ENCODE measurements at places on chromosomes 12 and 14.

DNA sequence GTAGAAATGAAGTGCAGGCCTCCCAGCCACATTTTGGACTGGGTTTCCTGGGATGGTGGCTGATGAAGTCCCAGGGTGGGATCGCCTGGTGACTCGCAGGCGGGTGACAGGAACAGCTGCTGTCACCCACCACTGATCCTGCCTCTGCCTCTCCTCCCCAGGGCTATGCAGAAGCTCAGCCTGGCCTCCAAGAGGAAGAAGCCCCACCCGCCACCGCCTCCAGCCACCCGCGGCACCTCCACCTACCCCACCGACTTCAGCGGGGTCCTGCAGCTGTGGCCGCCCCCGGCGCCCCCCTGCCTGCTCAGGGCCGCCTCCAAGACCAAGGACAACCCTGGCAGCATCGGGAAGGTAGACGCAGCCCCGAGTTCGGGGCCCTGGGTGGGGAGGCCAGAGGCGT is 28.3 kb downstream of the KIF26A start:
- DNase-seq = no peak

DNA sequence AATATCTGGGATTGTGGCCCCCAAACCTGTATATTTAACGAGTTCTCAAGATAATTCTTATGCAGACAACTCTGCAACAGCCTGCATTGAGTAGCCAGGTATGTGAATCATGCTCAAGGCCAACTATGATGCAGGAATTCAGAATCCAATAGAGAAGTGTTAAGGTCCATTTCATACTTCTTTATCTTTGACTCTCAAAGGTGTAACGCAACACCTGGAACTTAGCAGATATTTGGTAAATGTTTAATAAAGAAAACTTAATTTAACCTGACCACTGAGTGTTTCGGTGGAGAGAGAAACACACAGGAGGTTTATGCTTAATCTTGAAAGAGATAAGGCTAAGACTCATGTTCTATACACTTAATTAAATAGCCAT is 156.5 kb upstream of the PLEKHG7 start:
- no peak for DNase-seq

- no peak for DNase-seq
Observed at GRCh38 chr14:91870001-91870400, 2.7 kb upstream of the TC2N start.

GRCh38 chr12:91225316-91225715 is 42.7 kb upstream of the DCN start:
- no peak for DNase-seq

GRCh38 chr14:22466491-22466890 is 122.5 kb downstream of the DAD1 start:
- DNase-seq = no peak

GRCh38 chr12:2171672-2172426 is 119.1 kb downstream of the CACNA1C start:
- DNase-seq = no peak

DNA sequence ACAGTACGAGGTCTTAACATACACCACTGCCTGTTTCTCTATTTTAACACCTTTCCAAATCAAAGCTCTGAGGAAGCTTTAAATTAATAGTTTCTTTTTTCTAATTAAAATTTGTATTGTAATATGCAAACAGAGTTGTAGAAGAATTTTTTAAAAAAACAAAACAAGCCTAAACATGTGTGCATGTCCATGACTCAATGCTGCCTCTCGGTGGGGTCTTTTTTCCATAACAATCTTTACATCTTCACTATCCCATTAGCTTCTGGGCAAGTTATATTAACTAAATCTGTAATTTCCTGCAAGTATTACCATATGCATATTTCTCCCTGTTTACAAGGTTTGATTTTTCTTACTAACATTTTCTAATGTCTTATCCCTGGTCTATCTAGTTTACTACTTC is 143.9 kb upstream of the NAV3 start:
- no peak for DNase-seq

DNA sequence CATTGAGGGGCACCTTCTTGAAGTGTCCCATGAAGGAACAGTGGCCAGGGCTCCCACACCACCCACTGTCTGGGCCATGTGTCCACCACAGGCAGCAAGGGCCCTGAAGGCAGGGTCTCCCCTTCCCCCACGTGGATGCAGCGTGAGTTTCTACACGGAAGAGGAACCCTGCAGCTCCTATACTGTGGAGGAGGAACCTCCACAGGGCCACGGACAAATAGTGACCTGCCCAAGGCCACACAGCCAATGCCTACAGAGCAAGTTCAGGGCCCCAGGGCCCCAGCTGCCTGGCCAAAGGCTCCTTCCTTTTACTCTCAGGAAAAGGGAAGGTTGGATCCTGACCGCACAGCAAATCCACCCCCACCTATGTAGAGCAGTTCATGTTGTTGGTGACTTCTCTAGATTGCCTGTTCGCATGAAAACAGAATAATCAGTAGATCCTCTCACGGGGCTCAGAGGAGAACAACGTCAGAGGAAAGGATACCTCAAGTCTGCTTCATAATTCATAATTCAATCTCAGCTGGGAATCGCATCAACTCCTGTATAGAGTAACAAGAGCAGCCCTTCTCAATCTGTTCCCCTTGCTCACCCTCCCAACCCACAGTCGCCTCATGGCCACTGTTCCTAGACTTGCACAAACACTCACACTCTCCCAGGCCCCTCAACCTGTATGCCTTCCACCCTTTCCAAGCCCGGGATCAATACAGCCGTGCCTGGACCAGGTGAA is 11.1 kb upstream of the KRT73 start:
- DNase-seq = no peak

DNA sequence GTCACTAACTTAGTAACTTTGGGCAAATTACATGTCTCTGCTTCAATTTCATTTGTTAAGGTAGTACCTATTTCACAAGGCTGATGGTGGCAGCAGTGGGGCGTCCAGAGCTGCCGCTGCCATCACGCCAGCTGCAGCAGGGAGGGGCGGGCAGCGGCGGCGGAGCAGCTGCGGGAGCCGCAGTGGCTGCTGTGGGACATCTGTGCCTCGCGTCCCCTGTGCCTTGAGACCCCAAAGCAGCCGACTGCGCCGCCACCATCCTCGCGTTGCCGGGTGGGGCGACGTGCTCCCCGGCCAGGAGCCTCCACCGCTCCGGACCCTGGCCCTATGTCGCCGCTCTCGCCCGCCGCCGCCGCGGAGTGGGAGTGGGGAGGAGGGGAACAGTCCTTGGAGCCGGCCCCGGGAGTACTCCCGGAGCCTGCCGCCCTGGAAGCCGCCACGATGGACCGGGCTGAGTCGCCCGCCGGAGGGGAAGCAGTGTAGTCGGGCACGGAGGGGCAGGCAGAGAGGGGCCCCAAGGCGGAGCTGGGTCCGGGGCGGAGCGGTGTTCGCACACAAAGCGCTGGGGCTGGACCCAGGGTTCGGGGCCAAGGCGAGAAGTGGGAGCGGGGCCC is 51.4 kb downstream of the A2M start:
- DNase-seq = peak; percentile 40

DNA sequence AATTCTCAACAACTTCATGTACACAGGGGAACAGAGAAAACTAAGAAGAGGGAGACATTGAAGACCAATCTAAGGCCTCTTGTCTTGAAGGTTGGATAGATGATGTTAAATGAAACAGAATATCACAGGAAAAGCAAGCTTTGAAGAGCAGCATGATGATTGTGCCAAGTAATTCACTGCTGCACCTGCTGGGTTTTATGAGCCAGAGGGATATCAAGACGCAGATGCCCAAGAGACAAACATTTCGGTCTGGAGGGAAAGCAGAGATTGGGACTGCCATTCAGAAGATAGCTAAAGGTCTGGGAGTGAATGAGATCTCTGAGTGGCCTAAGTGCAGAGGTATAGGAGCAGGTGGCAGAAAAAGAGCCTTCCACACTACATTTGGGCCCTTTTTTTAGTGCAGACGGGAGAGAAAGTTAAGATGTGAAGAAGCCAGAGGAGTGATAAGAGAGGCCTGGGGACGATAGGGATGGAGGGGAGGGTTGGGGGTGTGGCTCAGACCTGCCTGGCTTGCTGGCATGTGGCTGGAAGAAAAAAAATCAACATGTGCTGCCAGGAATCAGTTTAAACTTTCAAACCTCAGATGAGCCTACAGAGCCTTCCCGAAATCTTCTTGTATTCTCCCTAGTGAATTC is 200.6 kb downstream of the AEBP2 start:
- peak; percentile 4 for DNase-seq

Measured in C1 segment of cervical spinal cord (tissue), 14 donors.